Activated naive CD8-positive, alpha-beta T cell treated with anti-CD3 and anti-CD28 coated beads, Interleukin-2, amount 50 U/mL, for 24 hours (primary cell): ENCODE measurements at places on chromosomes 4 and X.

DNA sequence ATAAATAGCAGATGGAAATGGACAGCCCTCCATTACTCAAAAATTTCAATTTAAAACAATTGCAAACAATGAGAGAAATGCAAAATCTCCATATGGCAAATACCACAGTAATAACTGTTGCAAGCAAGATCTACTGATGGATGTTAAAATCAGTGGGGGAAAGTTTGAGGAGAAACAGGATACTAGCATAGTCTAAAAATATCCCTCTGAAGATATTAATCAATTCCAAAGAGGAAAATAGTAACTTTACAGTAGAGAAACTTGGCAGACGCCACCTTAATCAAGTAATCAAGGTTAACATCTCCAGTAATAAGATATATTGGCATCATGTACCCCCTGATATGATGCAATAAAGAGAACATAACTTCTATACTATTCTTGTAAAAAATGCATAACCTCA is 344.8 kb downstream of the ZNF674 start:
- DNase-seq, result no peak

GRCh38 chr4:147360301-147360700 is 120.6 kb upstream of the EDNRA start:
- no peak for DNase-seq

DNA sequence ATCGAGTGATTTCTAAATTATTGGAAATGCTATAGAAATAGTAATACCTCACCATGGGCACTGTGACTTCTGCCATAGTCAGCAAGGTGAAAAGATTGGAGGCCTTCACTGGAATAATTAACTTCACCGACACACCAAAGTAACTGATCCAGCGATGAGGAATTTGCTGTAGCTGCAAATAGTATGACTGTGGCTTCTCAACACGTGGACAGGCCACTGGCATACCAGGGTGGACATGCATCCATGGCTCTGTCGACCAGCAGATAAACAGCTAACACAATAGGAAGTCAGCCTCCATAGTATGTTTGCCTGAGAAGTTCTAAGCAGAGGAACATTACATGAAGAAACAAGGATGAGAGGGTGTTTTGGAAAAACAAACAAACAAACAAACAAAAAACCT is 10.9 kb upstream of the FAT4 start:
- no peak for DNase-seq

- DNase-seq, result no peak
Measured at GRCh38 chrX:137549851-137550664, 15.9 kb upstream of the ZIC3 start.

GRCh38 chr4:96093563-96093962 is 253.7 kb downstream of the PDHA2 start:
- no peak for DNase-seq

DNA sequence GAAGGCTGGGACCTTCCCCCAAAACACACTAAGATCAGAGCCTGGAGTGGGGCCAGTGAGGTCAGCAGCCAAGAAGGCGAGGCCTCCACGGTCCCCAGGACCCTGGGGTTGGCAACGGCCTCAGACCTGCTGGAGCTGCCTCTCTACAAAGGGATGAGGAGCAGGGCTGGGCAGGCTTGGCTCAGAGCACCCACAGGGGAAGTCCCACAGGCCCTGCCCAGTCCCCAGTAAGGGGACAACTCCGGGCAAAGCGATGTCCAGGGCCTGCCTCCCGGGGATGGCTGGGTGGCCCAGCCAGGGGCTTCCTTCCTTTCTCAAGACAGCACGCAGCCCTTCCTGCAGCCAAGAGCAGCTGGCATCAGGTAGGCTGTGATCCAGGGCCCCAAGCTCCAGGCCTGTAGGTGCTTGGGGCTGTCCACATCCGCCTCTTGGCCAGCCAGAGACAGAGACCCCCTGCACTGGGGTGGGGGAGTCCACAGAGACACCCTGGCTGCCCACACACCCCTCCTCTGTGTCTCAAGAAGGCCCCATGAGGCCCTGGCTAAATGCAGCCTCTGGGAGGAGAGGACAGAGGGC is 5.7 kb downstream of the MXD4 start:
- DNase-seq, result no peak

DNA sequence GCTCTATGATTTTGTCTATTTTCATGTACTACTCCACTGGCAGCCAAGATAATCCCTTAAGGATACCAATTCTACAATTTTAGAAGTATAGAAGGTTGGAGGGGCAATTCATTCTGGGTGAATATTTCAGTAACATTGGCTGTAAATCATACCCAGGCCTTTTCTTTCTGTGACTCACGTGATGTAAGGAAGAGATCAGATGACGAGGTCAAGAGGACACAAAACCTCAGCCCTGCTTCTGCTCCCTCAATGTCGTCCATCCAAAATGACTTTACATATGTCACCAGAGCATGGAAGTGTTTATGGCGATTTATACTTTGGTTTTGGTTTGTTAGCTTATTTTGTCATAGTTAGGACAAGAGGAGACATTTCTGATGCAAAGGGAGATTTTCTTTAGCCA is 70.7 kb upstream of the SLC4A4 start:
- no peak for DNase-seq

- DNase-seq, result peak; percentile 20
Measured at GRCh38 chrX:132488180-132488705, 595 bp downstream of the MBNL3 start.

GRCh38 chrX:135015523-135016245 is 6.7 kb downstream of the RTL8B start:
- no peak for DNase-seq

GRCh38 chr4:54545663-54546424 is 111.9 kb upstream of the KIT start:
- DNase-seq, result no peak
